Trophoblast cell (in vitro differentiated cells and primary cell): ENCODE measurements at places on chromosomes 7 and 10.

- no peaks in the 10 kb centered on the region for H3K4me1 ChIP-seq
- no peak overlapping the region for H3K27ac ChIP-seq
- H3K4me3 ChIP-seq: no peak overlapping the region
- H3K27me3 ChIP-seq: no peaks in the 10 kb centered on the region
These were observed 33.6 kb upstream of the HDAC9 start for GRCh38 chr7:18461785-18462467.

- H3K27ac ChIP-seq: no peak overlapping the region
- H3K36me3 ChIP-seq: no peaks in the 10 kb centered on the region
- no peak overlapping the region for H3K4me3 ChIP-seq
- no peak for DNase-seq
These were observed 36.3 kb downstream of the SLC25A13 start for GRCh38 chr7:96285579-96285978.

DNA sequence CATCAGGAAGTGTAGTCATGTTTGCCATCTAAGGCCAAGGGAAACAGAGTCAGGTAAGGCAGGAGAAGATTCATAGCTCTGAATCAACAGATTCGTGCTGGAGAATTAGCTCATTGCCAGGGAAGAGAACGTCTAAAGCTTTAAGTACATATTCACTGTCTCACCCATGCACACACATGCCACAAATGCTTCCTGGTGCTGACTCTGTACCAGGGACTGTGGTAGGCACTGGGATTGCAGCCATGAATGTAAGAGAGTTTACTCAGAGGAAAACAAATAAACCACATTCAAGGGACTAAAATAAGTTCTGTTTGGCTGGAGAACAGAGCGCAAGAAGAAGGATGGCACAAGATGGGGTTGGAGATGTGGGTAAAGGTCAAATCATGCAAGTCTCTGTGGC lies 89.8 kb upstream of the HPS1 start:
- peak; percentile 8 for DNase-seq
- no peaks in the 10 kb centered on the region for H3K36me3 ChIP-seq
- H3K27me3 ChIP-seq: no peaks in the 10 kb centered on the region
- H3K27ac ChIP-seq: no peak overlapping the region
- no peak overlapping the region for H3K4me3 ChIP-seq
- H3K4me1 ChIP-seq: no peaks in the 10 kb centered on the region

DNA sequence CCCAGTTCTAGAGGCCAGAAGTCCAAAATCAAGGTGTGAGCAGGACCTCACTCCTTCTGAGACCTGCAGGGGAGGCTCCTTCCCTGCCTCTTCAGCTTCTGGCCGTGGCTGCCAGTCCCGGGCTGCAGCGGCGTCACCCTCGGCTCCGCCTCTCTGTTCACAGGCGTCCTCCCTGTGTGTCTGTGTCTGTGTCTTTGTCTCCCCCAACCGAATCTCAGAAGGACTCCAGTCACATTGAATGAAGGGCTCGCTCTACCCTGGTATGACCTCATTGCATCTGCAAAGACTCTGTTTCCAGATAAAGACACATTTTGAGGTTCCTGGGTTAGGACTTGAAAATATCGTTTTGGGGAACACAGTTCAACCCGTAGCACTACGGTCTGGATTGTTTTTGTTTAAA lies 33.1 kb upstream of the GALNT11 start:
- no peak overlapping the region for H3K4me3 ChIP-seq
- H3K4me1 ChIP-seq: no peaks in the 10 kb centered on the region
- no peak overlapping the region for H3K27ac ChIP-seq
- H3K27me3 ChIP-seq: no peaks in the 10 kb centered on the region

DNA sequence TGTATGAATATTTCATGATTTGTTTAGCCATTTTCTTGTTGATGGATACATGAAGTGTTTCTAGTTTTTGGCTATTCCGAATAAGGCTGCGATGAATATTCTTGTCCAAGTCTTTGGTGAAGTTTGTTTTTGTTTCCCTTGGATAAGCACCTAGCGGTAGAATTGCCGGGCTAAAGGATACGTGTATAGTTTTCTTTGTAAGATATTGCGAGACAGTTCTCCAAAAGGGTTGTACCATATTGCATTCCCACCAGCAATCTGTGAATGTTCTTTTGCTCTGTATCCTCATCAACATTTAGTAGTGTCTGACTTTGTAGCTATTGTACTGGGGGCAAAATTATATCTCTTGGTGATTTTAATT lies 142.6 kb downstream of the DOCK1 start:
- no peak for DNase-seq
- H3K36me3 ChIP-seq: peaks cover 19% of the 10 kb centered on the region
- no peak overlapping the region for H3K27ac ChIP-seq
- no peaks in the 10 kb centered on the region for H3K4me1 ChIP-seq
- H3K4me3 ChIP-seq: no peak overlapping the region

- H3K36me3 ChIP-seq: no peaks in the 10 kb centered on the region
- H3K4me1 ChIP-seq: no peaks in the 10 kb centered on the region
- no peak overlapping the region for H3K27ac ChIP-seq
- no peak for DNase-seq
- no peak overlapping the region for H3K4me3 ChIP-seq
These were observed 75.9 kb upstream of the SCIN start for GRCh38 chr7:12494687-12495024.

DNA sequence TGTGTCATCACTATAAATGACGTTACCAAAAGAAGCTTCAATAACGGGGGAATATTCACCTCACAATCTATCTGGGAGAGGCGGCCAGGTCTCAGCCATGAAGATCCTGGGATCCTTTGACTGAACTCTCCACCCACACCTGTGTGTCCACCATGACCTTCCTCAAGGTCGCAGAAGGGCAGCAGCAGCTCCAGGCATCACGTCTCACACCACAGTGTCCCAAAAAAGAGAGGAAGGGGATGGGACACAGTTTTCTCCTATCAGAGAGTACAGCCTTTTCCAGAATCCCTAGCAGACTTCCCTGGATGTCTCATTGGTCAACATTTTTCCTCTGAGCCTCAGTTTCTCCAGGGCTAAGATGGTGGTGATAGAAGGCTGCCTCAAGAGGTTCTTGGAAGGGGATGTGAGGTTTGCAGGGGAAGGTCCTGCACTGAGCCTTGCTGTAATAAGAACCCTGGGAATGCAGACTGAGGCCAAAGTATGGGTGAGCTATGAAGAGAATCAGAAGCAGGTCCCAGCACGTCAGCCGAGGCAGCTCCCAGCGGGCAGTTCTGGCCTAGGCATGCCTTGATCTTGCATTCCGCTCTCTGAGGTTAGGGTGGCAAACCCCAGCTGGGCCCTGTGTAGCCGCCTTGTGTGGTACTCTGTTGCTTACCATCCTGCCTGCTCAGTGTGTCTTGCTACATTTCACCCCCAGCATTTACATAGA lies 63.8 kb downstream of the COL26A1 start:
- DNase-seq: peak; percentile 80
- H3K27me3 ChIP-seq: no peaks in the 10 kb centered on the region
